WTC11 (cell line): ENCODE measurements at places on chromosomes 5 and 9. TPM values are rescaled to one million over a fixed set of nuclear protein-coding genes. Genes with fewer than 3 reads are reported as not detected.

HSPA9 gene
- total RNA-seq = 313 to 414 TPM (median 328 TPM) in 3 replicates

LCN6 gene
- total RNA-seq = not detected in 3 replicates

TMEM171 gene
- 0.96 to 1.8 TPM (median 1.7 TPM) in 3 replicates for total RNA-seq

CAMLG gene
- total RNA-seq = 39.7 to 43.9 TPM (median 42.1 TPM) in 3 replicates

LHX2 gene
- 0.42 to 0.50 TPM in 2 of 3 replicates, not detected in the other for total RNA-seq

FOXI1 gene
- total RNA-seq = not detected in 3 replicates

FOXD4L4 gene
- total RNA-seq = 0.14 TPM in 1 of 3 replicates, not detected in the others

FOXD1 gene
- 7.0 to 10.3 TPM (median 7.9 TPM) in 3 replicates for total RNA-seq

CENPH gene
- 79.0 to 87.4 TPM (median 86.4 TPM) in 3 replicates for total RNA-seq

LCN12 gene
- total RNA-seq = 1.9 to 4.7 TPM (median 3.4 TPM) in 3 replicates

GABRG2 gene
- 3.4 to 4.0 TPM (median 3.7 TPM) in 3 replicates for total RNA-seq

FAM81B gene
- total RNA-seq = 0.39 TPM in 1 of 3 replicates, not detected in the others
